ENCODE measurements at places on chromosomes 1 and 21. TPM values are rescaled to one million over a fixed set of nuclear protein-coding genes. Genes with fewer than 3 reads are reported as not detected.

GRCh38 chr1:158979229-158979628 lies 30.5 kb upstream of the IFI16 start:
- DNase-seq: no peak

- DNase-seq: no peak
These were observed 712 bp downstream of the RAB13 start for GRCh38 chr1:153985341-153985912.

The GIPC2 gene
- 0.47 TPM for total RNA-seq

The EDN2 gene
- total RNA-seq: not detected

The GOLT1A gene
- total RNA-seq: not detected

All from occipital lobe (tissue), 3 donors.